ENCODE measurements at places on chromosomes 4 and X.

DNA sequence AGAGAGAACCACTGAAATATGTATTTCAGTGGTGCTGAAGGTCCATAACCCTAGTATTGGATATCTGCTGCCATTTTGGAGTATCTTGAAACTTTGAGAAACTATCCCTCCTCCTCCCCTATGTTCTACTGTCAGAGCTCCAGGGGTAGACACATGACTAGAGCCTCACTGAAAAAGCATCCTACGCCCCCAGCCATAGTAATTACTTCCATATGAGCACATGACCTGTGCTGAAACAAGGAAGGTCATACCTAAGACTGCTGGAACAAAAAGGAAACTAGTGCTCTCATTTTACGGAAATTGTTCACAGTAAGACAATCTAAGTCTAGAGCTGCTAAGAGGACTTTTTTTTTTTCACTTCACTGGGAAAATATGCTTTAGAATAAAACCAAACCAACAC is 42.0 kb upstream of the MAPK10 start:
- DNase-seq = no peak

GRCh38 chr4:101885574-101885973 is 95.0 kb downstream of the BANK1 start:
- DNase-seq = no peak

- no peak for DNase-seq
These were observed 322.2 kb downstream of the IQCM start for GRCh38 chr4:149493492-149493891.

GRCh38 chr4:14856934-14857235 is 145.4 kb upstream of the CPEB2 start:
- no peak for DNase-seq

DNA sequence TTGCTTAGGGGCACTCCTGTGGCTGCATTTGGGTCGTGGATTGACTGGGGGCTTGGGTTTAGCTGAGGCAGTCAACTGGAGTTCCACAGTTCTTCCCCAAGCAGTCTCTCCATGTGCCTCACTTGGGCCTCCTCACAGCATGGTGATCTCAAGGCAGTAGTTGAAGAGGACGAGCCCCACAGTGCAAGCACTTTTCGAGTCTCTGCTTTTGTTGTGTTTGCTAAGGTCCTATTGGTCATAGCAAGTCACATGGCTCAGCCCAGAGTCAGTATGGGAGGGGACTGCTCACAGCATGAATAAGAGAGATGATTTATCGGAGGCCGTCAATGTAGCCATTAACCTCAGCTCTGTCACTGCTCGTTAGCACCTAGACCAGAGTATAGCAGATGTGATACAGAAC is 29.7 kb downstream of the BMX start:
- no peak for DNase-seq

- DNase-seq = no peak
These were observed 4.7 kb upstream of the GPR143 start for GRCh38 chrX:9770319-9770718.

DNA sequence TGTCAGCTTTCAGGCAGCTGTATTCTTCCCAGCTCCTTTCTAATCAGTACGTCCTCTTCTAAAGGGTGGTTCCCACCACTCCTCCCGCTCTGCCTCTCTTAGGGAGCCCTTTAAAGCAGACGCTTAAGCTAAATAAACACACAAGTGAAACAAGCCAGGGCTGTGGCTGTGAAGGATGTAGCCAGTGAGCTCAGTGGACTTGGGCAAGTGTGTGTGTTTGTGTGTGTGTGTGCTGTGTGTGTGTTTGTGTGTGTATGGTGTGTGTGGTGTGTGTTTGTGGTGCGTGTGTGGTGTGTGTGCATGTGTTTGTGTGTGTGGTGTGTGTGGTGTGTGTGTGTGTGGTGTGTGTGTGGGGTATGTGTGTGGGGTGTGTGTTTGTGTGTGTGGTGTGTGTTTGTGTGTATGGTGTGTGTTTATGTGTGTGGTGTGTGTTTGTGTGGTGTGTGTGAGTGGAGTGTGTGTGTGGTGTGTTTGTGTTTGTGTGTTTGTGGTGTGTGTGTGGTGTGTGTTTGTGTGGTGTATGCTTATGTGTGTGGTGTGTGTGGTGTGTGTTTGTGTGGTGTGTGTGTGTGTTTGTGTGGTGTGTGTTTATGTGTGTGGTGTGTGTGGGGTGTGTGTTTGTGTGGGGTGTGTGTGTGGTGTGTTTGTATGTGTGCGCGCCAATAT is 283.3 kb downstream of the PTTG2 start:
- no peak for DNase-seq

DNA sequence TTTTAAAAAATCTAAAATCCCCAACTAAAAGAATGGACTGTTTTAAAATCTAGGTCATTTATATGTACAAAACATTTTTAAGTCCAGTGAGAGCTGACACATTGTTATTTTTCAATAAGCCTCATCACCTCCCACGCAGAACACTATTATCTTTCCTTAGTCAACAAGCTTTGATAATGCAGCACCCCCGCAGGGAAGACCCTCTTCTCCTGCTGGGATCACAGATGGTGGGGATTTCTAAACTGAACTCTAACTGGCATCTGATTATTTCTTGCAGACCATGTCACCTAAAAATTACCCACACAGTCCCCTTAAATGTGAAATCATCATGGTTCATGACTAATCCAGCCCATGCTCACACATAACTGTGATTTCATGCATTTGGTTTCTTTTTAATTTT is 11.6 kb downstream of the SYTL4 start:
- DNase-seq = no peak

- no peak for DNase-seq
These were observed 23.7 kb upstream of the NUDT6 start for GRCh38 chr4:122946142-122946541.

DNA sequence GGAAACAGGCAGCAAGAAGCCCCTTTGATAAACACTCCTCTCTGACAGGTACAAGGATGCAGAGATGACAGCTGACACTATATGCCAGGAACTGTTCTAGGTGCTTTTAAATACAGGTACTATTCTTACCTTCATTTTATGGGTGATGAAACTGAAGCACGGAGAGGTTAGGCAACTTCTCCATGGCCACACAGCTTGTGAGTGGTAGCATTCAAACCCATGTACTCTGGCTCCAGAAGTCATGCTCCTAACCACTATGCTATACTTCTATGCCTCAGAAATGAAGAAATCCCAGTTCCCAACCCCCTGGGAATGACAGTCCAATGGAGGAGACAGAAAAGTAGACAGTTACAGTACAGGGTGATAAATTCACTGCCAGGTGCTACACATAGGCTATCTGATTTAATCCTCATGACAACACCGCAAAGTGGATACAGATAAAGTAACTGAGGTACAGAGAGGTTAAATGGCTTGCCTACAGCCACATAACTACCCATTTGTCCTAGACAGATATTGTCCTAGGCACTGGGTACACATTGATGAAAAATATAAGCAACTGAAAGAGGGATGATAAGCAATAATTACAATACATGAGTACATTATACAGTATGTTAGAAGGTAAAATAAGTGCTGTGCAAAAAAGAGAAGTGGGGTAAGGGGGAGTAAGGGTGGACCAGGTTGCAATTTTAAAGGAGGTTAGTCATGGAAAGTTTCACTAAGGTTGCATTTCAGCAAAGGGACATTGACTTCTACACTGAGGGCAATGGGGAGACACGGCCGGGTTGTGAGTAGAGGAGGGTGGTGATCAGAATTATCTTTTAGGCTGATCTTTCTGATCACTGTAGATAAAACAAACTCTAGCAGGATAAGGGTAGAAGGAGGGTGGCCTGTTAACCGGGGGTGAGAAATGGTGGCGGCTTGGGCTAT is 1.6 kb upstream of the F8 start:
- DNase-seq = no peak

- DNase-seq = no peak
These were observed 43.2 kb downstream of the PGRMC2 start for GRCh38 chr4:128244379-128244778.

DNA sequence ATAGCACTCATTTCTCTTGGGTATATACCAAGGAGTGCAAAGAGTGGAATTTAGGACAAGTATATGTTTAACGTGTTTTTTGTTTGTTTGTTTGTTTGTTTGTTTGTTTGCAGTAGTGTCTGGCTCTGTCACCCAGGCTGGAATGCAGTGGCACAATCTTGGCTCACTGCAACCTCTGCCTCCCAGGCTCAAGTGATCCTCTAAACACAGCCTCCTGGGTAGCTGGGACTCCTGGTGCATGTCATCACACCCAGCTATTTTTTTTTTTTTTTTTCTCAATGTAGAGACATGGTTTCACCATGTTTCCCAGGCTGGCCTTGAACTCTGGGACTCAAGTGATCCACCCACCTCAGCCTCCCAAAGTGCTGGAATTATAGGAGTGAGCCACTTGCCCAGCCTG is 50.4 kb downstream of the SLC9A6 start:
- no peak for DNase-seq

GRCh38 chr4:148434075-148434773 is 8.0 kb downstream of the NR3C2 start:
- DNase-seq = no peak

DNA sequence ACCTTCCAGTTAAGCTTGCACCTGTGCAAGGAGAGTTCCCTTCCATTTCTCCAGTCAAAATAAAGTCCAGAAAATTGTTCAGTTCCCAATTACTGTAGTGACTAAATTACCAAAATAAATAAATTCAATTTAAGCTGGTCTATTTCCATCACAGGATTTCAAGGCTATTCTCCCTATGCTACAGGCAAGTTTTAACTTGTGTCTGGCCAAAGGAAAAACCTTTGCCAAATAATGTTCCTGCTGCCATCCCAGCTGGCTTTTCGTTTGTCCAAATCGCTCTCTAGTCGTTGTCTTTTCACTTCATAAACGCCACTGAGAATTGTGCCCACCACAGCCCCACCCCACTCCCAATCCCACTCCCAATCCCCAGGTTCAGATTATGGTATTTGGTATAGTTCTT is 2.4 kb downstream of the KCTD8 start:
- DNase-seq = no peak

GRCh38 chr4:20652226-20652885 is 47.9 kb upstream of the PACRGL start:
- DNase-seq = no peak

DNA sequence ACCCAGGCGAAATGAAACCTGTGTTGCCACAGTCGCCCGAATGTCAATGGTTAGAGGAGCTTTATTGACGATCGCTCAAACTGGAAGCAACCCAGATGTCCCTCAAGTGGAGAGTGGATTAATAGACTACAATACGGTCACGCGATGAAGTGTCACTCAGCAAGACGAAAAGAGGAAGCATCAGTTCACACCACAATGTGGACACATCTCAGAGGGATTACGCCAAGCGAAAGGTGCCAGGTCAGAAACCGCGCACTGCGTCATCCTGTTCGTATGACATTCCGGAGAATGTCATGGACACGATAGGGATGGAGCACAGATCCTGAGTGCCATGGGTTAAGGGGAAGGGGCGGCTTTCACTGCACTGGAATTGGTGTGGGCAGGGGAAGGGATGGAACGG is 111.7 kb downstream of the HMX1 start:
- DNase-seq = no peak

All from GM19239 (cell line).